ENCODE measurements at places on chromosomes 2 and 18. TPM values are rescaled to one million over a fixed set of nuclear protein-coding genes. Genes with fewer than 3 reads are reported as not detected.

- DNase-seq, result no peak
These were observed 15.0 kb downstream of the HS1BP3 start for GRCh38 chr2:20635675-20636584.

- DNase-seq, result no peak
These were observed 4.5 kb downstream of the HES6 start for GRCh38 chr2:238235331-238235732.

DNA sequence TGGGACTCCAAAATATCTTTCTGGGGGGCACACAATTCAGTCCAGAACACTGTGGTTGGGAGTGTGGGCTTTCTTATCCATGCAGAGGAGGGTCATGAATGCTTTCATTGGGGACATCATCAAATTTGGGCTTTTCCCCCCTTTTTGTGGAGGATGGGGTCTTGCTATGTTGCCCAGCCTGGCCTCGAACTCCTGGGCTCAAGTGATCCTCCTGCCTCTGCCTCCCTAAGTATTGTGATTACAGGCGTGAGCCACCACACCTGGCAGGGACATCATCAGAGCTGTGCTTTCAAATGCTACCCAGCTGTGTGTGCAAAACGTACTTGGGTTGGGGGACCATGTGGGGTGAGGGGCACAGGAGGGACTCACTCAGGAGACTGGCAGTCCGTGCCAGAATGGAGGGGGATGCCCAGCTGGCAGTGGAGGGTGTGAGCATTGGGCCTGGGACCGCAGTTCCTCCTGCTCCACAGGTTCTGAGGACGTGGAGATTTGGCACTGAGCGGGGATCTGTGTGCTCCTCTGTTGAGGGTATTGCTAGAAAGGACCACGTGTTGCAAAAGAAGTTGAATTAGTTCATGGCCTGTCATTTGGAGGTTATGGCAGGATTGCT, 24.4 kb downstream of the EMILIN2 start:
- DNase-seq, result no peak

Gene ANKRD36B
- 34.7 TPM for total RNA-seq

GRCh38 chr2:70994009-70994698, 519 bp downstream of the TEX261 start:
- no peak for DNase-seq

DNA sequence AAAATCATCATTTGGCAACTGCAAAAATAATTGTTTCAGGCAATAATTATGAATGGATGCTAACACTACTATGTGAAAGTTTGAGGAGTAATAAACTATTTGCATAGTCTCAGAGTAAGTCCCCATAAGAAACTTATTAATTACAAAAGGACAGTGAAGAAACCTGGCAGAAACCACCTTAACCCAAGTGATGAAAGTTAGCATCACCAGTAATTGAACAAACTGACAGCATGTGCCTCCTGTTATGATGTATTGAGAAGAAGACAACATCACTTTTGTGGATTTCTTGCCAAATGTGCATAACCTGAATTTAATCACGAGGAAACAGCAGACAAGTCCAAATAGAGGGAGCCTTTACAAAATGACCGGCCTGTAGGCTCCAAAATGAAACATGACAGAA, 183.3 kb upstream of the SP5 start:
- DNase-seq, result no peak

GRCh38 chr18:11149441-11150270, at the start of gene PIEZO2:
Gene PIEZO2, minus strand, starts transcription at chr18:11149569. Its CDS starts 981 bp downstream, at chr18:11148588.
- DNase-seq, result no peak

Gene GPR155
- 6.6 TPM for total RNA-seq

DNA sequence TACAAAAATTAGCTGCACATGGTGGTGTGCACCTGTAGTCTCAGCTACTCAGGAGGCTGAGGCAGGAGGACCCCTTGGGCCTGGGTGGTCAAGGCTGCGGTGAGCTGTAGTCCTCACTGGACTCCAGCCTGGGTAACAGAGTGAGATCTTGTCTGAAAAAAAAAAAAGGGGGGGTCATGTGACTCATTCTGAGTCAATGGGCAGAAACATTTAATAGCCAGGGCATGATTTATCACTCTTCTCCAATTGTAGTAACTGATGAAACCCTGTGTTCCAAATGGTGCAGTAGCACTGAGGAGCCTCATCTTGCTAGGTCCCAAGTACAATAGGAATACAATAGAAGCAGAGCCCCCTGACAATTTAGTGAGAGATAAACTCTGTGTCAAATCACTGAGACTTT, 78.9 kb upstream of the CCDC68 start:
- DNase-seq, result no peak

- no peak for DNase-seq
These were observed 11.4 kb upstream of the RFX8 start for GRCh38 chr2:101486258-101486701.

Gene PTCD3
- 70.7 TPM for total RNA-seq

- DNase-seq, result no peak
These were observed 13.0 kb downstream of the VPS4B start for GRCh38 chr18:63409301-63409700.

DNA sequence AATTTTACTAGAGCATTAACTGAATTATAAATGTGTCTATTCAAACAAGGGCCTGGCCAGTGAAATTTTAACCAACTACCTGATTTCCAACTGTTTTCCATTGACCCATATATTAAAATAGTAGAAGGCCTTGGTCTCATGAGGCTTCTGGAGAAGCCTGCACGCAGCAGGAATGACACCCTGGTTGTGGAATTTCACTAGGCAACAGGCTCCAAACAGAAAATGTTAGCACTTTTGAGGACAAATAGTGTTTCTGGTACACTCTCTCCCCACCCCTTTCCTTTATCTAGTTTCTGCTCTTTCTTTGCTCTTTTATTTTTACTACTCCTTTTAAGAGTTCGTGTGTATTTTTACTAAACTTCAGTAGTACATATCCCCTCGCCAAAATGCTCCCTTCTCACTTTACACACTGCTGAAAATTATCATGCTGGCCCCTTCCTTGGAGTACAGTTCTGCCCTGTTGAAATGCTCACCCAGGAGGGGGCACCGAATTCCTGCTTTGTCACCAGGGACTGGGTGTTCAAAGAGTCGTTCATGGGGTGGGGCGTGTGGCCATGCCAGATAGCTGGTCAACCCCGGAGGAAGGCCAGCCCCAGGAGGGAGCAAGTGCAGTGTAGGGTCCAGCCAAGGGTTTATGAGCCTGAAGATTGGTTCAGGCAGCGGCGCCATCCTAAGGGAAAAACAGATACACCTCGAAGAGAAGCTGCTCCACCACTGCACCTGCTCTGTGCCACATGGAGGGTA, 22.1 kb upstream of the COL6A3 start:
- no peak for DNase-seq

- no peak for DNase-seq
These were observed 77.0 kb upstream of the SPOPL start for GRCh38 chr2:138424436-138425140.

Gene RAB17
- 6.4 TPM for total RNA-seq

DNA sequence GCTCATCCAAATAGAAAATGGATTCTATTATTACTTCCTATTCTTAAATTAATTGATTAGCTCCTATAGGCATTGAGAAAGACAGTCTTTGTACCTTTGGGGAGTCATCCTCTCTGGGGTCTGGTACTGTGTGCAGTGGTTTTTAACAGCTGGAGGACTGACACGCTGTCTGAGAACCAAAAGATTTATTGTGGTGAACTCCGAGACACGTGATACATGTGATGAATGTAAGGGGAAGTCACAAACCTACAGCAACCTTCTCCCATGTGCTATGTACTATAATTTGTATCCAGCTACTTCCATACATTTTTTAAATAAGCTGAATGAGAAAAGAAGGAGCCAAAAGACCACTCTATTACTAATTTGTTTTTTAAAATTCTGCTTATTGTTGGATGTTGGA, 133.7 kb downstream of the GALNT3 start:
- no peak for DNase-seq

DNA sequence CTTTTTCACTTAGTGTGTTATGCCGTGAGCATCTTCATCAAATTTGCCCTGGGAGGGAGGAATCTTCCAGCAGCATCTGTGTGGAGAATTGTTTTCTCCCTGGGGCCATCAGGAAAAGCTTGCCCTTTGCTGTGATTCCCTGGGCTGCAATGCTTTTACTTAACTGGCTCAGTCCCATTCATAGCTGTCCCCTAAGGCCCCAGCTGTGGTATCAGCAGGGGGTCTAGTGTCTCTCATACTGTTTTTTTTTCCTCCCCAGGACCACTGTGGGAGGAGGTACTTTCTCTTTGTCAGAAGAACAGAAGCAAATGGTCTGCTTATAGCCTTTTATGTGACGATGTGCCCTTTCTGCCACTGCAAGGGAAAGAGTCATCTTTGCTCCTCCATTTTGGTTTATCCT, 176.8 kb upstream of the CELF4 start:
- no peak for DNase-seq

DNA sequence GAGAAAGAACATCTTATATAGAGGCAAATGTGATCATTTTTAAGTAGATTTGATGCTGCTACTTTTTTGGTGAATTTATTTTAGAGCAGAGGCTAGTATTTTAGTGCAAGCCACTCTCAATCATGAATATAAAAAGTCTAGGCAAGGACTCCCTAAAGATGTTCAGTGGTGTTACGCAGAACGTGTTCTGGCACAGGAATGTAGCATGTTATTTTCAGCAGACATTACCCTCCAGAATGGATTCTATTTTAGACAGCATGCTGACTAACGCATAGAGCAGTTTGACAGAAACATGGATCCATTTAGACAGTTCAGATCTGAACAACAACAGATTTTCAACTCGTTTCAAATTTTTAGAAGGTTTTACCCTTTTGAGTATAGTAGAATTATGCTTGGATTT, 54.1 kb downstream of the DSC3 start:
- DNase-seq, result no peak

Gene CPS1
- total RNA-seq, result 3.4 TPM

GRCh38 chr2:8081130-8081529, 600.7 kb upstream of the ID2 start:
- DNase-seq, result no peak

DNA sequence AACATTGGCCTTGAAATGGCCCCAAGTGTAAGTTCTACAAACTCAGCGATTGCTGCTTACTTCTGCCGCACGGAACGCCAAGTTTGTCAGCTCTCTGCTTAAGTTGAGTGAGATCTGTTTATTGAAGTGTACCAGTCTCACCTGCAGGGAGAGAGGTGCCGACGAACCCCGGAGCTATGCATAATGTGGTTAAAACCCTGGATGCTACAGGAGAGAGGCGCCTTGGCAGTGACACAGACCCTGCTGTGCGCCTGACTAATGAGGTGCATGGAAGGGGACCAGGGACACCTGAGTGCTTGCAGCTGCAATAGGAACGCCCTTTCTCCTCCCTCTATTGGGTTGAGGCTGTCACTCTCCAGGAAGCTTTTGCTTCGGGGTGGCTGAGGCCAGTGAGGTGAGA, 979 bp downstream of the SLC9A2 start:
- no peak for DNase-seq

Gene CFAP53
- 0.35 TPM for total RNA-seq

- no peak for DNase-seq
These were observed 23.8 kb upstream of the TTC39C start for GRCh38 chr18:23990474-23991410.

Gene NMUR1
- total RNA-seq, result 0.21 TPM

- DNase-seq, result no peak
These were observed 33.4 kb upstream of the DSEL start for GRCh38 chr18:67549946-67550345.

DNA sequence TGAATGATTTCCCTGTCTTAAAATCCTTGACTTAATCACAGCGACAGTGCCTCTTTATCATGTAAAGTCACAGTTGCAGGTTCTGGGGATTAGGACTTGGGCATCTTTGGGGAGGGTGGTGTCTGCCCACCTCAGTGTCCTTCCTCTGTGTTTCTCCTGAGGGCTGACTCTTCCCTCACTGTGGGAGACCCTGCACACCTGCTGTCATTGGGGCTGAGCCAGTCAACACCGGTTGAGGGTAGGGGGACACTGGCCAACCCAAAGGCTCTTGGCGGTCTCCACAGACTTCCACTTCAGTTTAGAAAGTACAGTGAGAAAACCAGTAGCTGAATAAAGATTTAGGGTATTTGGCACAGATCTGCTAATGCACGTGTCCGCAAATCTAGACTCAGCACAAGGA, 36.9 kb downstream of the AGAP1 start:
- DNase-seq, result no peak

GRCh38 chr2:73202156-73203054, at the start of gene NOTO:
Gene NOTO, plus strand, starts transcription at chr2:73202574. Its CDS starts 93 bp downstream, at chr2:73202667.
- DNase-seq, result no peak

DNA sequence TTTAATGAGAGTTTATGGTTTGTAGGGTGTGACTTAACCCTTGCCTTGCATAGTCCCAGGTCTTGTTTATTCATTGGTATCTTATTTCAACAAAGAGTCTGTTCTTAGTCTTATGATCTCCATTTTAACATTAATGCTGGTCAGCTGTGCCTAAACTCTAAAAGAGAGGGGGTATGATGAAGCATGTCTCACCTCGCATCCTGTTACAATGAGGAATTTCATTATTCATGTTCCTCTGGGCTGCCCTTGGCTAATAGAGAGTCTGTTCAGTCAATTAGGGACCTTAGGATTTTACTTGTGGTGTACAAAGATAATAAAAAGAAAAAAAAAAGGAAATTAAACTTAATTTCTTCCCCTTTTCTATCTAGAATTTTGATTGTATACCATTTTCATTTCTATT, 831.9 kb upstream of the CDH2 start:
- no peak for DNase-seq

Gene RAMP1
- total RNA-seq, result 525 TPM

GRCh38 chr18:77063260-77063659, 69.3 kb downstream of the MBP start:
- DNase-seq, result no peak

DNA sequence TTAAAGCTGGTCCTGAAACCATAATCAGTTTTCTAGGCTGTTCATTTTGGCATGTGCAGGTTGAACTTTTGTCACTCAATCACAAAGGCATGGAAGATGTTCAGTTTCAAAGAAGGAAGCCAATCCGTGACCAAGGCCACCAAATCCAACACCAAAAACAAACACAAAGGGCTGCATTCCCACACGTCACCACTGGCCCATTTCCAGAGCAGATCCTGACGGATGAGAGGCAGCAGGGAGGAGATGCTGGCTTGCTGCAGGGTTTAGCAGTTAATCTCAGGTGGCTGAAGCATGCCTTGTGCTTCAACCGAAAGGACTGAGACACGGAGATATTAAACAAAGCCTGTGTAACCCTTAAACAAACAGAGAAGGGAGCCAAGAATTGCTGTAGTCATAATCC, 191.9 kb upstream of the CTAGE1 start:
- DNase-seq, result peak; percentile 36

- DNase-seq, result no peak
These were observed 1612.6 kb upstream of the CELF4 start for GRCh38 chr18:39178166-39178565.

DNA sequence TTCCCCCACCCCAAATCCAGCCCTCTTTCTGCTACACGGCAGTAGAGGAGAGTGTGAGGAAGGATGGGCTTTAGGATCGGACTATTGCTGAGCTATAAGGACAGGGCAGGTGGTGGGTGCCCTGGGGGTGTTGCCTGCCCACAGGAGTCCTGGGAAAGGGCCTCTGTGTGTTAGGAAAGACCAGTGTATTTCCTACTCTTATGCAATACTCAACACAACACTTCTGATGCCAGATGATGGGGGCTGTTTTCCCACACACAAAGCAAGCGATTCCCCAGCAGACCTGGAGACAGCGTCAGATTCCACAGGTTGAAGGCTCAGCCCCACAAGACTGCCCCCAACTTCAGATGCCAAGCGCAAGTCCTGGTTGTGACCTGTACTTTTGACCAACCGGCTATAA, 91.0 kb upstream of the LCLAT1 start:
- no peak for DNase-seq

GRCh38 chr2:218583983-218584850, 15.6 kb downstream of the CNOT9 start:
- DNase-seq, result no peak

Gene SLC1A4
- total RNA-seq, result 33.8 TPM

GRCh38 chr18:45250479-45250878, 364.8 kb upstream of the SLC14A2 start:
- no peak for DNase-seq

- DNase-seq, result no peak
These were observed 21.6 kb downstream of the ZSWIM2 start for GRCh38 chr2:186827411-186827810.

All from thoracic aorta (tissue), 2 donors.